NCI-H187 (cell line): ENCODE measurements at places on chromosomes 16 and 17.

DNA sequence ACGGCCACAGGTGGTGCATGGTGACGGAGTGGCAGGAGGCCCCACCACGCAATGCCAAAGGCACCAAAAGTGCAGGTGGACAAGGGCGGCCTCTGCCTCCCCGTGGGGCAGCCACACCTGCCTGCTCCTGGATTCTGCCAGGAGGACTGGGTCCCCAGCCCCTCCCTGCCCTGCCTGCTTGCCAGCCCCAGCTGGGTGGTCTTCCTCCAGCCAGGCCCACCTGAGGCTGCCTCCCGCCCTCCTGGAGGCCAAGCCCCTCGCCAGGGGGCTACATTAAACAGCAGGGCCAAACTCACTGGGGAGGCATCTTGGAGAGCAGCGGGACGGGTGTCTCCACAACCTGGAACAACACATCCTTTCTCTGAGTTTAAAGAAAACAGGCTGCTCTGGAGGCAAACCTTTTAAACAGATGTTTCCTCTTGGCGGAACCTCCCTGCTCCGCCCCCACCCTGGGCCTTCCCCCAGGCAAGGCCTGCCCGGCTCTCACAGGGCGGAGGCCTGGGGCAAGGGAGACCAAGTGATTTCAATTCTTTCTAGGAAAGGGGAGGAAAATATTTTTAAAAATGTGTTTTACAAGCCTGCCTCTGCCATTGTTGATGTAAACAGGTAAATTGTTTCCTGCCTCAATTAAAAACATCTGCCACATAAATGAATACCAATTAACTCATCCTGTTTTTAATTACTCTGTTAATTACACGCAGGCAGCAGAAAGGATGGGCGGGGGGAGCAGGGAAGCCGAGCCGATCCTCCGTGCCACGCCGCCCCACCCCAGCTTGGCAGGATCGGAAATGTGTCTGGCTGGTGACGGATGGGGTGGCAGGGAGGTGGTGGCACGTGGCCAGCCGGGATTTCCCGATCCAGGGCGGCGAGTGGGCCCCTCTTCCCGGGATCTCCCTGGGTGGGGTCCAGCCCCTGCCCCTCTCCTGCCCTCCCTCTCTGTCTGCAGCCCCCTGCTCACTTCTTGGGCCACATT, 54.4 kb upstream of the PABPN1L start:
- DNase-seq: no peak

DNA sequence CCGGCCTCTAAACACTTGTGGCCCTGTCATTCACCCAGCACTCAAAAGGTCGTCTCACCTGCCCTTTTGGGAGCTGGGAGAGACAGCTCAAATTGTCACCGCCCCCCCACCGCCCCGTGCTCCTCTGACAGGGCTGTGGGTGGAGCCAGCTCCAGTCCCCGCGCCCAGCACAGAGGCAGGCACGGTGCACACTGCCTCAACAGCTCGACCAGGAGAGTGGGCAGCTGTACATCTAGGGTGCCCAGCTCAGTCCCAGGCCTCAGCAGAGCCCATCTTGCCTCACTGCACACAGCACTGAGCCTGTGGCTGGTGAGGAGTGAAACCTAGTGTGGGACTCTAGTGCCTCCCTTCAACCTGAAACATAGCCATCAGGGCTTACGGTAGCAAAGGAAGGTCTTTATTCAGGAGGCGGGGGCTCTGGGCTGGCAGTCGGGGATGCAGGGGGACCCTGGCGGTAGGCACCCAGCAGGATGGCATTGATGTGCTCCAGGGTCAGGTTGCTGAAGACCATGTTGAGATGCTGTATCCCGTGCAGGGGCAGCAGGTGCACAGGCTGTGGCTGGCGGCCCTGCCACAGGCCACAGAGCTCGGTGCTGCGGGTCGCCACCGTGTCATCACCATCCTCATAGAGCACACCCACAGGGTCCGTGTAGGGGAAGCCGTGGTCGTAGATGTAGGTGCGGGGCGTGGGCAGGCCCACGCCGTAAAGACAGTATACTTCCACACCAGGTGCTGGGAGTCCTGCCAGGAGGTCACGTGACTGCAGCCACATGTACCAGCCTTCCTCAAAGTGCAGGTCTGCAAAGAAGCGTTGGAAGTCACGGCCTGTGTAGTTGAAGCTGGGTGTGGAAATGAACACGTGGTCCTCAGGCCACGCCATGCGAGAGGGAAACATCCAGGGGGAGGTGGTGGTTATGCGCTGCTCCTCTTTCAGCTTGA, 3.1 kb upstream of the PSMB10 start:
- no peak for DNase-seq

DNA sequence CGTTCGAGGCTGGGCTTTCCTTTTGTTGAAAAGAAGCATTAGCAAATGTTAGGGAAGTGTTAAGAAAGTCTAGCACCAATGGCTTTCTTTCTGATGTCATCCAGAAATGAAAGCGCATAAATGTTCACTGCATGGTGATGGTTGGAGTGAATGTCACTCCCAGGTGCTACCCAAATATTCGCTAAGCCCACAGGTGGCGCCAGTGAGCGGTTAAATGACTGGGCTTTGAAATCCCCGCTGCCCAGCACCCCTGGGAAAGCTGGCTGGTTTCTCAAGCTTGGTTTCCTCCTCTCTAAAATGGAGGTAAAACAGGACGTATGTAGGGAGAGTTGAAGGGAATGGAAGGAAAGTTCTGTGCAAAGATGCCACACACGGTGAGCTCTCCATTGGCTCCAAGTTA, 104.4 kb downstream of the IRX5 start:
- no peak for DNase-seq

DNA sequence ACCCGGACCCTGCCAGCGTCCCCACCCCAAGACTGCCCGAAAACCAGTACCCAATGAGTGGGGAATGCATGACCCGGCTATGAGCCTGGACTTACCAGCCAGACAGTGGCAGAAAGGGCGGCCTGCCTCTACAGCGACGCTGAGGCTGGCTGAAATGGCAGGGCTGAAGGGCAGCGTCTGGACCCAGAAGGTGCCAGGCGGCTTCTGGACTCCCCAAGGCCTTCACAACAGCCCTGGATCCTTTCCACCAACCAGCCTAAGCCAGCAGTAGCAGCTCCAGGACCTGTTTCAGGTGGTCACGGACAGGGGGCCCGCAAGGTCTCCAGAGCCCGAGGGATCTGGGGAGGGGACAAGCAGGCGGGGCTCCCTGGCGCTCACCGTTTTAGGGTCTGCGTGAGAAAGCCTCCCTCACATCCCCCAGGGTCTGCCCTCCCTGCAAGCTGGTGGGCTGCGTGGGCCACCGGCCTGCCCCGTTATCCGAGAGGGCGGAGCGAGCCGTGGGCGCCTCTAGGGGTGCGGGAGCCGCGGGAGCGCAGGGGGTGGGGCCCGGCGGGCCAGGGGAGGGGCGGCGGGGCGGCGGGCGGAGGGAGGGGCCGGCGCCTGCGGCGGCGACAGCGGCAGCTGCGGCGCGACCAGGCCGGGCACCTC, at the start of gene RIPOR1:
Gene RIPOR1, plus strand, starts transcription at position 608 of the 648 bp plus-strand sequence. CDS start 9,618 bp downstream, outside the sequence.
- DNase-seq: no peak

DNA sequence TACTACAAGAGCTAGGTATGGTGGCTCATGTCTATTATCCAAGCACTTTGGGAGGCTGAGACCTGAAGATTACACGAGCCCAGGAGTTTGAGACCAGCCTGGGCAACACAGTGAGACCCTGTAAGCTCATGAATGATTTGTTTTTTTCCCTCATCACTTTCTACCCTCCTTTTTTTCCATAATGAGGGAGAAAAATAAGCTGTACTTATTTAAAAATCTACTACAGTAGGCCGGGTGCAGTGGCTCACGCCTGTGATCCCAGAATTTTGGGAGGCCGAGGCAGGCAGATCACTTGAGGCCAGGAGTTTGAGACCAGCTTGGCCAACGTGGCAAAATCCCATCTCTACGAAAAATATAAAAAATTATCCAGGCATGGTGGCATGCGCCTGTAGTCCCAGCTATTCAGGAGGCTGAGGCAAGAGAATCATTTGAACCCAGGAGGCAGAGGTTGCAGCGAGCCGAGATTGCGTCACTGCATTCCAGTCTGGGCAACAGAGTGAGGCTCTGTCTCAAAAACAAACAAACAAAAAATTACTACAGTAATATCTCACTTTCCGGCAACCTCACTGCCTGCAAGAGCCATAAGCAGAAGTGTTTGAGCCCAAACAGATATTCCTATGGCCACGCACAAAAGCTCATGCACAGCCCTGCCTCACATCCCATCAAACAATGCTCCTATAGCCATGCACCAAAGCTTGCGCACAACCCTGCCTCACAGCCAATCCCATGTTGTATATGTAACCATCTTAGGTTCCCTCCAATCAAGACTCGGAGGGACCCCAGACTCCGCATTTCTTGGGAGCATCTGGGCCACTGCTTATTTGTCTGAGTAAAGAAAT, 37.4 kb downstream of the TK2 start:
- no peak for DNase-seq

GRCh38 chr17:70028978-70029767, 45.9 kb upstream of the KCNJ16 start:
- DNase-seq: no peak

- no peak for DNase-seq
These were observed 110.5 kb downstream of the HS3ST2 start for GRCh38 chr16:22924492-22924891.
